MCF 10A (cell line): ENCODE measurements at places on chromosomes 2 and 18. TPM values are rescaled to one million over a fixed set of nuclear protein-coding genes. Genes with fewer than 3 reads are reported as not detected.

The AQP12A gene
- total RNA-seq, result not detected in 2 replicates

GRCh38 chr2:227461811-227462461, 10.0 kb upstream of the AGFG1 start:
- peaks cover 18% of the 10 kb centered on the region for H3K4me1 ChIP-seq
- DNase-seq, result no peak
- H3K4me3 ChIP-seq, result no peak overlapping the region
- H3K27ac ChIP-seq, result no peak overlapping the region
- H3K27me3 ChIP-seq, result no peaks in the 10 kb centered on the region

The CAD gene
- 59.5 and 66.5 TPM in 2 replicates for total RNA-seq

DNA sequence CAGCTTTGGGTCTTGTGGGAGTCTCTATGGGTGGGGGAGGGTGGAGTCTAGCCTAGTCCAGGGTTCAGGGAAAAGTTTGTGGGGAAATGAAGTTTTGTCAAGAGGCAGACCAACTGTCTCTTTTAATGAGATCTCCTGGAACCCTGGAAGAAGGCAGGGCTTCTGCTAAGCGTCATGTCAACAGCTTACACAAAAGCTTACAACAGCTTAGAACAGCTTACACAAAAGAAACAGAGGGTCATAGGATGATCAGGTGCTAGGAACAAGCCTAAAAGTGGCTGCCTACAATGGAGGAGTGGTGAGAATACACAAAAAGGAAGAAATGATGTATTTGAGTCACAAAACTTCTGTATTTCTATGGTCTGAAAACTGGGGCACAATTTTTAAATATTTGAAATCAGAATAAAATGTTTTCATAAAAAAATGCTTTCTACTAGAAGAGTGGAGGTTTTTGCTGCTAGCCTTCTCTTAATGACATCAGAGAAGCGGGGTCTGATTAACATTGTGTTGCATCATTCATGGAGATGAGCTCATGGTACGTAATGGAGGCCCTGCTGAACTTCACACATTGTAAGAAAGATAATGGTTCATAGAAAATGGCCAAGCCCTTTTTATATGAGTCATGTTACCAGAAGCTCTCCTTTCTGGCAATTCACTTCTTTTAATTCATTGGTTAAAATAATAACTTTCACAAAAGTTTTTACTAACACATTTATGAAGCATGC, 351.0 kb downstream of the PIK3C3 start:
- peaks cover 15% of the 10 kb centered on the region for H3K4me1 ChIP-seq
- H3K4me3 ChIP-seq, result no peak overlapping the region
- H3K27ac ChIP-seq, result no peak overlapping the region
- H3K27me3 ChIP-seq, result peaks cover 10% of the 10 kb centered on the region

- no peaks in the 10 kb centered on the region for H3K4me1 ChIP-seq
- no peaks in the 10 kb centered on the region for H3K27me3 ChIP-seq
- peaks cover 6% of the 10 kb centered on the region for H3K36me3 ChIP-seq
- H3K4me3 ChIP-seq, result no peak overlapping the region
Observed at GRCh38 chr2:197786010-197786877, 1.1 kb upstream of the BOLL start.

- H3K27ac ChIP-seq, result no peak overlapping the region
- peaks cover 19% of the 10 kb centered on the region for H3K36me3 ChIP-seq
- DNase-seq, result no peak
- no peaks in the 10 kb centered on the region for H3K27me3 ChIP-seq
- H3K4me1 ChIP-seq, result no peaks in the 10 kb centered on the region
Observed at GRCh38 chr2:108803045-108803736, 16.6 kb downstream of the CCDC138 start.

GRCh38 chr2:181999911-182000310, 14.3 kb downstream of the PPP1R1C start:
- no peaks in the 10 kb centered on the region for H3K27me3 ChIP-seq
- H3K27ac ChIP-seq, result no peak overlapping the region
- no peak overlapping the region for H3K4me3 ChIP-seq
- DNase-seq, result no peak
- H3K4me1 ChIP-seq, result no peaks in the 10 kb centered on the region

DNA sequence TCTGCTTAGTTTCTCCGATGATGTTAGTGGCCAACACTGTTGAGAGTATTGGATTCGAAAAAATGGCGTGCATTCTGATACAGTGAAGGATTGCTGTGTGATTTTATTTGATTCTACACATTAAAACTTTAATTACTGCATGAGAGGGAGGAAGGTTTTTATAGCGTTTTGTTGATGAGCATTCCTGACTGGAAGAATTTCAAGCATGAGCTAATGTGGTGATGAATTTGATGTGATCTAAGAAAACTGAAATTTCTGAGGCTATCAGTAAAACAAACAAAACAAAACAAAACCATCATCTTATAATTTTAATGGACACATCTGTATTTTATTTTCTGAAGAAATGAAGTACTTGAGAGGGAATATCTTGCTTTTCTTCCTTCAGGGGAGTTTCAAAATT, 59.6 kb downstream of the ITGB6 start:
- H3K27me3 ChIP-seq, result no peaks in the 10 kb centered on the region
- DNase-seq, result no peak
- peaks cover 7% of the 10 kb centered on the region for H3K4me1 ChIP-seq
- no peak overlapping the region for H3K4me3 ChIP-seq
- no peak overlapping the region for H3K27ac ChIP-seq

- no peaks in the 10 kb centered on the region for H3K27me3 ChIP-seq
- peaks cover 11% of the 10 kb centered on the region for H3K4me1 ChIP-seq
- no peak overlapping the region for H3K4me3 ChIP-seq
- peaks cover 82% of the 10 kb centered on the region for H3K36me3 ChIP-seq
- peak overlapping the region; percentile 18 for H3K27ac ChIP-seq
Observed at GRCh38 chr2:216179015-216179414, 69.9 kb downstream of the XRCC5 start.

GRCh38 chr2:238846378-238846627, 1.6 kb upstream of the TWIST2 start:
- H3K4me1 ChIP-seq, result peaks cover under 1% of the 10 kb centered on the region
- DNase-seq, result no peak
- no peaks in the 10 kb centered on the region for H3K27me3 ChIP-seq
- H3K4me3 ChIP-seq, result no peak overlapping the region
- no peak overlapping the region for H3K27ac ChIP-seq

The DIPK1C gene
- total RNA-seq, result not detected in 2 replicates

GRCh38 chr2:217866457-217866856, 136.3 kb downstream of the TNS1 start:
- H3K36me3 ChIP-seq, result no peaks in the 10 kb centered on the region
- H3K4me1 ChIP-seq, result no peaks in the 10 kb centered on the region
- H3K27ac ChIP-seq, result no peak overlapping the region
- DNase-seq, result no peak
- H3K4me3 ChIP-seq, result no peak overlapping the region
- peaks cover 5% of the 10 kb centered on the region for H3K27me3 ChIP-seq

- no peaks in the 10 kb centered on the region for H3K36me3 ChIP-seq
- no peaks in the 10 kb centered on the region for H3K27me3 ChIP-seq
- H3K4me3 ChIP-seq, result no peak overlapping the region
- H3K27ac ChIP-seq, result no peak overlapping the region
- DNase-seq, result no peak
- H3K4me1 ChIP-seq, result peaks cover 6% of the 10 kb centered on the region
Observed at GRCh38 chr2:177885828-177886466, 186.6 kb downstream of the PDE11A start.
